ENCODE measurements at places on chromosomes 5 and 9.

DNA sequence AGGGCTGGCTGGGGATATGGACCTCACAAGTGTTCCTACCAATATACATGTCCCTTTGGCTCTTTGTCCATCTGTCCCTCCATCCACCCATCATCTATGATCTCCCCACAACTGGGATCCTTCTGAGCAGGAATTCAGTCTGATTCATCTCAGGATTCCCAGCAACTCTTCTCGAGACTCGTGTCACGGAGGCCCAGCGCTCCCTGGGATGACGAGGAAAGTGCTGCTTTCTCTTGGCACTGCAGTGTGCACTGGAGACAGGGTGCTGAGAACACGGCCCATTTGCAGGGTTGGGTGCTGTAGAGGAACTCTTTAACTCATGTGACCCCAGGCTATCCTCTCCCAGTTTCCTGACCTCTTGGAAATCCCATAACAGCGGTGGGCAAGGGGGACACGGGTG lies 72.9 kb downstream of the ANGPTL2 start:
- DNase-seq = no peak

DNA sequence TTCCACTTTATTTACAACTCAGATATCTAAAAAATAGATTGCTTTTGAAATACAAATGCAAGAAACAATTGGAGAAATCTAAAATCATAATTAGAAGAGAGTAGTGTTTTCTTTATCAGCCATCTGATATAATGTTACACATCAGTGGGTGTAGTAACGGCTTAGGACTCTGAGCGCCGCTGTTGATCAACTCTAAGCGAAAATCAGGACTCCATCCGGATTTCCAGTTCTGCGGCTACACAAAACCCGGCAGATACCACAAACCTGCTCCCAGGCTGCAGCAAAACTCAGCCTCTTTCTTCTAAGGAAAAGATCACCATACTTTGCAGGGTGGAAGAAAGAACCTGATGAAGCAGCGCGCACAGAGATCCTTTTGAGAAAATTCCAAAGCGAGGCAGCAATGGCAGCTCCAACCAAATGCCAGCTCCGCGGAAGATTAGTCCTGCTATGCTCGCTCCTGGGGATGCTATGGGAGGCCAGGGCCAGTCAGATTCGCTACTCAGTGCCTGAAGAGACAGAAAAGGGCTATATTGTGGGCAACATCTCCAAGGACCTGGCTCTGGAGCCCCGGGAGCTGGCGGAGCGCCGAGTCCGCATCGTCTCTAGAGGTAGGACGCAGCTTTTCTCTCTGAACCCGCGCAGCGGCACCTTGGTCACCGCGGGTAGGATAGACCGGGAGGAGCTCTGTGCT lies at the start of gene PCDHGA9:
TSS of gene PCDHGA9 (plus strand) at position 226 of the 691 bp plus-strand sequence. CDS start at position 401, 175 bp downstream.
- no peak for DNase-seq

DNA sequence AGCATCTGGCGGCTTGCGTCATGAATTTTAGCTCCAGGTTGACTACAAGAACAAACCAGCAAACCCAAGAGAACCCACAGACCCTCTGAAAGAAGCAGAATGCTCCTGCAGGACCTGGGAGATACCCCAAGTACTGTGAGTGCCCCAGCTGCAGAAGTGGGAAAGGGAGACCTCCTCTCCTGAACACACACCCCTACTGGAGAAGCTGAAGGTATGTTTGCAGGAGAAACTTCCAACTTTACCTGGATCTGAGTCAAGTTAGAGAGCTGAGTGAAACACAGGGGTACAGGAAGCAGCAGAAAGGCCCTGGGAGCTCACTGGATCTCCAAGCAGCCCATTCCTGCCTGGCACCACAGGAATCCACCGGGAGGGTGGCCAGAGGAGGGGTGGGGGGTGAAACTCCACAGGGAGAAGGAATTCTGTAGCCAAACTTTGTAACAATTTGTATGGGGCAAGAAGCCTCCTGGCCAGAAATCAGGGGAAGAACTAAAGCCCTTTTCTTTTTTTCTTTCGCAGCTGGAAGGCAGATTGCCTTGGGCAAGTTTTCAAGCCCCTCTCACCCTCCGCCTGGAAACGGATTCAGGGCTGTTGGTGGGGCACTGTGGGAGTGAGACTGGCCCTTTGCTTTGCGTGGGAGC lies 576.2 kb downstream of the BNC2 start:
- DNase-seq = no peak

DNA sequence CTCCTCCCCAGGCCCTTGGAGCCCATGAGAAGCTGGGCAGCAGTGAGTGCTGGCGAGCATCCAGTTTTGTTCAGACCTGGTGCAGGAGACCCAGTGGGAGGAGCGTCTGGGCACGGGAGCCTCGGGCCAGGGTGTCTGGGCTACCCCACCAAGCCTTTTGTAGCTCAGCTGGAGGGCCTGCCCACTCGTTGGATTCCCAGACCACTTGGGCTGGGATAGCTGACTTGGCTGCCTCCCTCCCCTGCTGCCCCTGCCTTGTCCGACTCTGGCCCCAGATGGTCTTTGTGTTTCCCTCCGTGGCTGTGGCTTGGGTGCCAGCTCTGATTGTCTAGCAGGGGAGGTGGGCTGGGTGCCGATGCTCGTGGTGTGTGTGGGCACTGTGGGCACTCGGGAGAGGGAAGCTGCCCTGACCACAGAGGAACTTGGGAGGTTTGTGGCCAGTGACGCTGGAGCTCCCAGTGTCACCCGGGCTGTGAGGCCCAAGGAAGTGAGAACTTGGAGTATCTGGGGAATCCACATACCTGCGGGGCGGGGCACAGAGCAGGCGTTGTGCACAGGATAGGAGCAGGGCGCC lies 47.3 kb downstream of the WNK2 start:
- DNase-seq = no peak

DNA sequence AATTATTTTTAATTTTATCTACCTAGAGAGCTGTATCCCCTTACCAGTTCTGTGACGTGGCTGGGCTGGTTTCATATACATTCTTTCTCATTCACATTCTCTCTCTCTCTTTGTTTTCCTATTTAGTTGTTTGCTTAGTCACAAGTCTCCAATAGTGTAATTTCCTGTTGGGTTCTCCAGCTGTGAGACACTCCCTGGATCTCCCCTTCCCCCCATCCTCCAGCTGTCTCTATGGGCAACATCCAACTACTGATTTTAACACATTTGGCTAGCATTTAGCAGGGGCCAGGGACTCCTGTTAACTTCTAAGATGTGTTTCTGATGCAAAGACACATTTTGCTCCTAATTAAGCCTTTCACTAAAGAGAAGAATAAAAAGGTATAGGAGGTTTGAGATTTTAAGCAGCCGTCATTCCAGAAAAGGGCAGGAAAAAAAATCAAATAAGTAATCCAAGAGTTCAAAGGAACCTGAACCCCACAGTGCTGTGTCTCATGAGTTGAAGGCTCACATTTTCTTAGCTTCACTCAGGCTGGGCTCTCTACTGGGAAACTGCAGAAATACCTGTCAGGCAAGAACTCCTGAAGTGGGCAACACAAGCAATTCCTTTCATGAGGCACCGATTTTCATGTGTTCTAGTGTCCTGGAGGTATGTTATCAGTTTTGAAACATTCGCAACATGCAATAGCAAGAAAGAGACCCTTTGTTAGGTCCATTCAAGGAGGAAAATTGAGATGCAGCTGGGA lies 198.7 kb upstream of the C9orf72 start:
- DNase-seq = no peak

GRCh38 chr5:108625654-108626053 lies 122.0 kb upstream of the FER start:
- DNase-seq = no peak
